ENCODE measurements at places on chromosomes 5 and 9.

GRCh38 chr5:10825897-10826644 is 65.0 kb upstream of the DAP start:
- no peak for DNase-seq

- no peak for DNase-seq
Measured at GRCh38 chr9:105128908-105129600, 115.4 kb upstream of the SLC44A1 start.

GRCh38 chr5:63916786-63917185 is 45.5 kb downstream of the HTR1A start:
- no peak for DNase-seq

DNA sequence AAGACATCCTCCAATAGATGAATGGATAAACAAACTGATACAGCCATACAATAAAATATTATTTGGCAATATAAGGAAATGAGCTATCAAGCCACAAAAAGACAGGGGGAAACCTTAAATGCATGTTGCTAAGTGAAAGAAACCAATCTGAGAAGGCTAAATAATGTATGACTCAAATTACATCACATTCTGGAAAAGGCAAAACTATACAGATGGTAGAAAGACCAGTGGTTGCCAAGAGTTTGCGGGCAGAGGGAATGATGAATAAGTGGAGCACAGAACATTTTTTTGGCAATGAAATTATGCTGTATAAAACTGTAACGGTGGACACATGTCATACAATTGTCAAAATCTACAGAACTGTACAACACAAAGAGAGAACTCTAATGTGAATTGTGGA is 63.3 kb downstream of the CSF2 start:
- no peak for DNase-seq

- DNase-seq = no peak
Measured at GRCh38 chr5:156683509-156683908, 166.6 kb upstream of the PPP1R2B start.

- DNase-seq = no peak
Measured at GRCh38 chr9:129330711-129331492, 152.8 kb upstream of the IER5L start.

DNA sequence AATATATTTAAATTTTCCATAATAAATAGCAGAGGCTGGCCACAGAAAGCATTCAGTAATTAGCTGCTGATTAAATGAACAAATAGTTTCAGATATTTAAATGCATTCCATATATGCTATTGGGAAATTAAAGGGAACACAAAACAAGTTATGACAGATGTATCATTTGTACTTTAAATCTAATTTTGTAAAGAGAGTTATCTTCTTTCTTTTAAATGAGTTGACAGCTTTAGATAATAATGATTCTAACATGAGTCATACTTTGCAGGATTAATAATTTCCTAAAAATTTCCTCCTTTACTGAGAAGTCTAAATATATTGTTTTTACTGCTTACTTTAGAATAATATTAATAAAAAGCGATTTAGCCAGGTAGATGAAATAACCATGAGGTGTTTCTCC is 320.1 kb downstream of the ADAMTS6 start:
- DNase-seq = no peak

- DNase-seq = no peak
Measured at GRCh38 chr9:33414268-33414667, 11.9 kb upstream of the AQP7 start.

DNA sequence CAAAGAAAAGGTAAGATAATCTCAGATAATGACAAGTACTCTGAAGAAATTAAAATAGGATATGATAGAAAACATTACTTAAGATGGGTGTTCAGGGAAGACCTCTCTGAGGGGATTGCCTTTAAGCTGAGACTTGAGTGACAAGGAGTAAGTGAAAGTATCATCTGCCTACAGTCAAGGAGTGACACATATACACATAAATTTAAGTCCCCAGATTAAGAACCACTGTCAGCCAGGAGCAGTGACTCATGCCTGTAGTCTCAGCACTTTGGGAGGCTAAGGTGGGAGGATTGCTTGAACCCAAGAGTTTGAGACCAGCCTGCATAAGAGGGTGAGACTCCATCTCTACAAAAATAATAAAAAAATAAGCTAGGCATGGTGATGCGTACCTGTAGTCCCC is 19.7 kb upstream of the ANKHD1 start:
- DNase-seq = no peak

GRCh38 chr5:100840370-100840769 is 62.7 kb downstream of the ST8SIA4 start:
- no peak for DNase-seq

DNA sequence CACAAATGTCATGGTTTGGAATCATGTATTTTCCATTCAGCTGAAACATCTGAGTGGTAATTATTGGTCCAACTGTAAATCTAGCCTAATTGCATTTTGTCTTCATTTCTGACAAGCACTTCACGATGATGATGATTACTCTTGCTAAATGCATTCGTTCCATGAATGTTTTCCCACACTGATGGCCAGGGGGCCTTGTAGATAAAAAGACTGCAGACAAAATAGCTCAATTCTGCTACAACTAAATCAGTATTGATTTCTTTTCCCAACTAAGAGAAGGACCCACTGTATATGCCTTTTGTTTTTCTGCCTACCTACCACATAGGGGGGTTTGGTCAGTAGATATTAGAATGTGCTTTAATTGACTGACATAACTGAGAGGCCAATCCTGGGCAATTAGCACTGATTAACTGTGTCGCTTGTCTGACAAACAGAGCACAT is 1351.3 kb upstream of the NUDT12 start:
- DNase-seq = peak; percentile 84

- no peak for DNase-seq
Measured at GRCh38 chr5:57862471-57862911, 379.9 kb upstream of the ACTBL2 start.

GRCh38 chr9:8680157-8680556 is 880.6 kb upstream of the DMAC1 start:
- no peak for DNase-seq

DNA sequence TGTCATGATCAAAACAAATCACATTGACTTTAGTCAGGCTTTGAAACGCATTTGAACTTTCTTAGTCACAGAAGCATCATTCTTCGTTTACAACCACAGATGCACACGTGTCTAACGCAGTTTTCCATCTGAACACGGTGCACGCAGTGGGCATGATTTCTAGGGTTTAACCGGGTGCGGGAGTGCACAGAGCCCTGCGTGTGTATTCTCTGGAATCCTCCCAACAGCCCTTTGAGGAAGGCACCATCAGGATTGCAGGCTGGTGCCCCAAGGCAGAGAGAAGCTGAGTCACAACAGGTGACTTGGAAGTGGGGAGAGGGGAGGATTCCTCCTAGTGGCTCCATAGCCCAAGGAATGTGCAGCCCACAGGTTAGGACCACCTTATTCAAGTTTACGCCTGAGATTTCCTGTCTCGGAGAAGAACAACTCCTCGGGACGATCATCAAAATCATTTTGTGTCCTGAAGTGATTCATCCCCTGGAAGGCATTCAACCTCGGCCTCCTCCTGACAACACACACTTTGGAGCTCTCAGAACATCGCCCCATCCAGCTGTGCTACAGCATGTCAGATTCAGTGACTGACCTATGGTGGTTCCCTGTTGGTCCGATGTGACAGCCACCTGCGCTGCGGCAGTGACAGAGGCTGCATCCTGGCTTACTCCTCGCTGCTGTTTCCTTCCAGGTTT is 13.1 kb downstream of the ROPN1L start:
- DNase-seq = no peak

DNA sequence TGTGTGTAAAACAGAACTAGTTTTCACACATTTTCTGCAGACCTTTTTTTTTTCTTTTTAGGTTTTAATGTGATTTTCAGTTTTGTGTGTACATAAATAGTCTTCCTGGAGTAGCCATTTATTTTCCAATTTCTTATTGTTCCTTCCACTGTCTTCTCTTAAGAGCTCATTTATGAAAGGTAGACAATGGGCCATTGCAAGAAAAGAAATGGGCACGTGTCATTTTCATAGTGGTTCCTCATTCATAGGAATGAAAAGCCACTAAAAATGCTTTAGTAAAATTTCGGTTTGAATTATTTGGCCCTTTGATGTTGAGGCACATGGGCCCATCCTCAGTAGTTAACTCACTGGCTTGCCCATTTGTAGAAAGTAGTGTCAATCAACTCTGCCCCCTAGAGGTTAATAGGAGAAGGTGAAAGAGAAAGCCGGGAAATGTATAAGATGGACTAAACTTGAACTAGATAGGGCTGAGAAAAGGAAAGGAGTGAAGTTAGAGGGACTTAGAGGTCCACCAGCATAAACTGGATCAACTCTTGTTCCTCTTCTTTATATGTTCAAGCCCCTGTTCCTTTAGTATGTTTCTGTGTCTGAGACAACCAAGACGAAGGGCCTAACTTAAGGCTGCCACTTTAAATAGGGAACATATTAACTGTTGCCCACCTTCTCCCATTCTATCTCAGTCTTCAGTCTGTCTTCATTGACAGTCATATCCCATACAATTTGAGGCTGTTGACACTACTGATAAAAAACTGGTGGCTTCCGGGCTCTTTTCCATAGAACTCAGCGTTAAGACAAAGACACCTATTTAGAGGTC is 72.6 kb downstream of the SMARCA2 start:
- DNase-seq = peak; percentile 35

- no peak for DNase-seq
Measured at GRCh38 chr5:122402955-122403685, 91.1 kb downstream of the SNCAIP start.

DNA sequence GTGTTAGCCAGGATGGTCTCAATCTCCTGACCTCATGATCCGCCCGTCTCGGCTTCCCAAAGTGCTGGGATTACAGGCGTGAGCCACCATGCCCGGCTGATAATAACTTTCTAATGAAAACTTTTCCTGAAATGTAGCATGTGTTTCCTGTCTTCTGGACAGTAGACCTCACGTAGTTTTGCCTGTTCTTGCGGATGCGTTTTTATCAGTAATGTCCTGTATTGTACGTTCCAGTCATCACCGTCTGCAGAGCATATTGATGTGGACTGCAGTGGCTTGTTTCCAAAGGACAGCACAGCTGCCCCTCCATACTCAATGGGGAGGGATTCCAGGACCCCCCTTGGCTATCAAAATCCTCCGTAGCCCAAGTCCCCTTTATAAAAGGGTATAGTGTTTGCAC is 12.8 kb downstream of the EXOC3 start:
- no peak for DNase-seq

- no peak for DNase-seq
Measured at GRCh38 chr5:154587123-154588026, 109.3 kb upstream of the HAND1 start.

DNA sequence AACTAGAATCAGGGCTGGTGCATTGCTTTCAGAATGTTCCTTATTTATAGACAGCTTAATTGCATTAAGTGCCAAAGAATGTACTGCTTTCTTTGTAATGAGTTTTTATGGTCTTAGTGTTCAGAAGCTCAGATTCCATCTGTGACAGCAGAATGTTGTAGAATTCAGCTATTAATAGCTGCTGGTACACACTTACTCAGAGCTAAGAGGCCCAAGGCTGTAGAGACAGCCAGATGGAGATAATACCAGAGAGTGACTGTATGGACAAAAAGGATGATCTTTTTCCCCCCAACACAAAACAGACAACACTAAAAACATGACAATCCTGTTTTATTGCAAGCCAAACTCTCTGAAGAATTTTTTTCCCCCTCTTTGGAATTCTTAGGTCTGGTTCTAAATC is 50.2 kb downstream of the PPP2R2B start:
- DNase-seq = no peak

DNA sequence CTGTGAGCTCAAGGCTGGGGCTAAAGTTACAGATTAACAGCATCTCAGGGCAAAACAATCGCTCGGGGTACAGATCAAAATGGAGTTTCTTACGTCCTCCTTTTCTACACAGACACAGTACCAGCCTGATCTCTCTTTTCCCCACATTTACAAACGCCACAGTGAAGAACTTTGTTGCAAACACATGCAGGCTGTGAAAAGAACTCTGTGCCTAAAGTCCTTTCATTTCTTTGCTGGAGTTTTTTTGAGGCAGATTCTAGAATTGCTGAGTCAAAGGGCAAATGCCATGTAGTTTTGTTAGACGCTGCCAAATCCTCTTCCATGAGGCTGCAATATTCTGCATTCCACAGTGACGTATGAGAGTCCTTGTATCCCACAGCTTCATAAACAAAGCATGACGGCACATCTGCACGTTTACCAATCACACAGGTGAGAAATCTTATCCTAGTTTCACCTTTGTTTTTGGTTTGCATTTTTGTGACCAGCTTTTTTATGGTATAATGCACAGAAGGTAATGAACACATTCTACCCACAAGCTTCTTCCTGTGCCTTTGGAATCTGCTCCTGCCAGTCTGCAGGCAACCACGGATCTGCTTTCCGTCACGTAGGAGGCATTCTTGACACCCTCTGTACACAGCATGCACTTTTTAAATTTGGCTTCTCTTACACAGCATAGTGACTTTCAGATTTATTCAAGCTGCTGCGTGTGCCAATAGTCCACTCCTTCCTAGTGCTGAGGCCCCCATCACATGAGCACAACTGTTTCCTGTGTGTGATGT is 44.6 kb upstream of the LPCAT1 start:
- peak; percentile 32 for DNase-seq

- no peak for DNase-seq
Measured at GRCh38 chr9:108273988-108274387, 581.8 kb downstream of the ACTL7B start.

DNA sequence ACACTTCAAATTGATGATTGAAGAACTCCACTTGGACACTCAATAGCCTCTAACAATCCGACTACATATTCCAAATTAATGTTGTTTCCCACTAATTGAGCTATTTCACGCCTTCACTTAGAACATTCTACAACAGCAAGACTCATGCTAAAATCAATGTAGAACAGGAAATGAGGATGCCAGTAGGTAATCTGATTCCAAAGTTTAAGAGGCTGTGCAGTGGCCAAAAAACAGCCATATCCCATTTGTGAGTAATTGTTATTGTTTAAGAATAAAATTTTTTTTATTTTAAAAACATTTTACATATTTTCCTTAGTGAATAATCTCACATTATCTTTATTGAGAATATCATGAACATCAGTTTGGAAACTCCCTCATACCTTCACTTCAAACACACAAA is 35.7 kb upstream of the GHR start:
- no peak for DNase-seq

GRCh38 chr9:99129091-99129490 is 24.2 kb downstream of the TGFBR1 start:
- no peak for DNase-seq

DNA sequence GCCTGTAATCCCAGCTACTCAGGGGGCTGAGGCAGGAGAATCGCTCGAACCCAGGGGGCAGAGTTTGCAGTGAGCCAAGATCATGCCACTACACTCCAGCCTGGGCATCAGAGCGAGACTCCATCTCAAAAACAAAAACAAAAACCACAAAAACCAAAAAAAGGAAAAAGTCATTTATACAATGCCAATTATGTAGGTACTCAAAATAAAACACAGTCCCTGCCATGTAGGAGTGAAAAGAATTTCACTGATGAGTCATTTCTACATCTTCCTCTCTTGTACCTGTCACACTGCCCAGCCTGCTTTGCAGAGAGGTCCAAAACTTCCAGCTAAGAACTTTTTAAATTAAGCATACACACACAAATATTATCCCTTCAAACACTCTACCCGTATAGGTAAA is 215.8 kb downstream of the EPB41L4A start:
- DNase-seq = no peak

- DNase-seq = no peak
Measured at GRCh38 chr5:103561685-103562452, 720 bp downstream of the NUDT12 start.

All from eye (tissue), 1 donor.